Neural crest cell (in vitro differentiated cells): ENCODE measurements at places on chromosomes 1 and 21. TPM values are rescaled to one million over a fixed set of nuclear protein-coding genes. Genes with fewer than 3 reads are reported as not detected.

Gene TMEM53
- 14.1 and 15.7 TPM in 2 replicates for total RNA-seq

Gene AADACL4
- not detected in 2 replicates for total RNA-seq

- H3K4me1 ChIP-seq = peaks cover 19% of the 10 kb centered on the region
- H3K27me3 ChIP-seq = no peaks in the 10 kb centered on the region
- no peak overlapping the region for H3K27ac ChIP-seq
- DNase-seq = no peak
These were observed 13.1 kb downstream of the GPSM2 start for GRCh38 chr1:108889706-108890384.

- H3K4me1 ChIP-seq = no peaks in the 10 kb centered on the region
- no peak overlapping the region for H3K27ac ChIP-seq
- no peak overlapping the region for H3K4me3 ChIP-seq
- peaks cover 46% of the 10 kb centered on the region for H3K27me3 ChIP-seq
- H3K36me3 ChIP-seq = no peaks in the 10 kb centered on the region
These were observed 542.8 kb downstream of the PTPRU start for GRCh38 chr1:29779146-29779545.

GRCh38 chr1:156062189-156062588 lies 1.2 kb downstream of the RAB25 start:
- H3K36me3 ChIP-seq = peaks cover 2% of the 10 kb centered on the region
- H3K4me3 ChIP-seq = peak overlapping the region; percentile 6
- H3K27me3 ChIP-seq = peaks cover 3% of the 10 kb centered on the region
- DNase-seq = no peak

GRCh38 chr1:114455102-114455785 lies 55.8 kb downstream of the TRIM33 start:
- no peak for DNase-seq
- no peak overlapping the region for H3K4me3 ChIP-seq
- H3K27me3 ChIP-seq = no peaks in the 10 kb centered on the region
- no peak overlapping the region for H3K27ac ChIP-seq
- peaks cover 31% of the 10 kb centered on the region for H3K36me3 ChIP-seq
